ENCODE measurements at places on chromosomes 12 and 14.

DNA sequence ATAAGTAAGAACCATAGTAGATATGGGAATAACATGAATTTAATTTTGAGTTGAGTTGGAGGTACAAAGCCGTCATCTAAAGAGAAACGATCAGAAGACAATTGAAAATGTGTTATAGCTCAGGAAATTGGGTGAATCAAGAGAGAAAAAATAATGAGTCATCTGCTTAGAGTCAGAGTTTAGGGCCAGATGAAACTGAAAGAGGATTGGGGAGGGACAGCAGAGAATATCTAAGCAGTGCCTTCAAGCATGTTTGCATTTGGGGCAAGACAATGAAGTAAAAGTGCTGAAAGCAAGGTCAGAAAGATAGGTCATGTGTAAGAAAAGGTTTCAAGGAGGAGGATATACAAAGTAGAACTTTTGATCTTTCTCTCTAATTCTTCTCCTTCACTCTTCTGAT, 49.4 kb downstream of the SLC15A5 start:
- no peak for DNase-seq

DNA sequence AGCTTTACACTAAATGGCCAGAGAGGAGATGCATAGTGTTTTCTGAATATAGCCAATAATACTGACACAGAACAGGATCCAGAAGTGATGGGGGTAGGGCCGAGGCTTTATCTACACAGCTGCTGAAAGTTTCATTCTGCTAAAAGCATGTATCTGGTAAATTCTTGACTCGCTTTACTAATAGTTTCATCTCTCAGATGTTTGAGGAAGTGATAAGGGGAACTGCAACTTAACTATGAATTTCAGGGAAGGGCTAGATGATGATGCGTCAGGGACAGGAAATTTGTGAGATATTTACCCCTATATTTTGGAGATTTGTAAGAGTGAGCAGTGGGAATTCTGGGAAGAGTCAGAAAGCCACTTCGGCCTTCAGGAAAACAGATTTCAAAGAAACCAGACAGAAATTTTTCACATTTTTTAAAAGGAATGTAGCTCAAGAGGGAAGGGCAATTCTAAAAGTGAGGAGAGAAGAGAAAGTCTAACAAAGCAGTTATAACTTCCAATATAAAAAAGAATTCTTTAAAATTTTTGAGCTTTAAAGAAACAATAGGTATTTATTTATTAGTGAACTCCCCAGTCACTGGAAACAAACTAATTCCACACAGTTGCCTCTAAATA, 243.1 kb downstream of the BCAT1 start:
- DNase-seq: no peak

DNA sequence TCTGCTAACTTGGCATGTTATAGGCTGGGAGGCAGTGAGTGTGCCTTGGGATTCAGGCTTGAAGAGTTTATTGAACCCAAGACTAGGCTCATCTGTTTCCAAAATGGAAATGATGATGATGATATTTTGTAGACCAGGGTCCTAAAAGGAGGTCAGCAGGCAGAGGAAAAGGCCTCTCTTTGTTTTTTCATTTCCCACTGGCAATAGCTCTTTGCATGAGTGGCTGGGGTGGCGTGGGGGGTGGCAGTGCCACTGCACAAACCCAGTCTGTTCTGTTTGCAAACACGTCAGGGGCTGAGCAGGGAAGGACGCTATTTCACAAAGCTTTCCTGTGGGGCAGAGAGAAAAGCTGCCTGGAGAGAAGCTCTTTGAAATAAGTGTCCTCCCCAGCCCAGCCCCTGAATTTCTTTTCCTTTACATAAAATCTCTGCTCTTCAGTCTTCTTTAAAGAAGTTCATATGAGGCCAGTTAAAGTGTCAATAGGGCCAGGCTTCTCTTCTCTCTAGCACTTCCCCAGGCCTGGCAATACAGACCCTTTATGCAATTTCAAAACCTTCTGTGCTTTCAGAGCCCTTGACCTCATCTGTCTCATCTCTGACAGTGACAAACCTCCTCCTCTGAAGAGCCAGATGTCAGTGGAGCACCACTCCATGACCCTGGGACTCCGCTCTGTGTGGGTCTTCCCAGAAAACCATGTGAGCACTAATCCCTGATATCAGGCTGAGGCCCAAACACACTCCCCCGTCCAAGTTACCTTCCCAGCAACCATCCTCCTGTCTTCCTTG, 72.8 kb downstream of the ZNF664 start:
- no peak for DNase-seq

GRCh38 chr14:58813745-58814144, 176.0 kb downstream of the DACT1 start:
- DNase-seq: no peak

DNA sequence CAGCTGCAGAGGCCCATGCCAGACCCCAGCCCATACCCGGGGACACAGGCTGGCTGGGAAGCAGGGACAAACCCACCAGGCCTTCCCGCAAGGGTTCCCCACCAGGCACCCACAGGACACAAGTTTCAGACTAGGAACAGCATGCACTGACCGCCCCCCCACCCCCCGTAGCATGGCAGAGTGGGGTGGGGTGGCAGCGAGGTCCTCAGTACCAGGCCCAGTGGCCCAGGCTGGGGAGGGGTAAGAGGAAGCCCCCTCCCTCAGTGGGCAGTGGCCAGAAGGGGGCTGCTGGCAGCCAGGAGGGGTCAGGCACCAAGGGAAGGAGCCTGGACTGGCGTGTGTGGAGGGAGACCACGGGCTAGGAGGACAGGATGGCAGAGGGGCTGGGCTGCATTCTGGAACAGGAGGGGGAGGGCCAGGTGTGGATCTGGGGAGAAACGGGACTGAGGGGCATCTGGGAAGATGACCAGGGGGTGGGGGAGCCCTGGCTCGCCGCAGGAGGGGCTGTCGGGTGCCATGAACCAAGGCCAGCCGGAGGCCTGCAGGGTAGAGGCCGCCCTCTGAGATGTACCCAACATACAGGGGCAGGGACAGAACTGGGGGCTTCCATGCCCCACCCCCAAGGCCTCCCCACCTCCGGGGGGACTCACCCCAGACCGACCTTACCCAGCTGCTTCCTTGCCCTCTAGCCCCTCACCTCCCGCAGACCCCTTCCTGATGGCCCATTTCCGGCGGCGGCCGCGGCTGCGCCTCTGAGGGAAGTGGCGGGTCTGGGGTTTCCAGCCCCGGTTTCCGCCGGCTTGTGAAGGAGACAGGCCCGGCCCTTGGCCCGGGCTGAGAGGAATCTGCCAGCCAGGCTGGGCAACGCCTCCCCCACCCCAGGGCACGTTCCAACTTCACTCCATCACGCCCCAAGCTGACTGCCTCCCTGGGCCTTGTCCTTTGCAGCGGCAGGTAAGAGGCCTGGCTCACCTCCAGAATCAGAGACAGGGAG, 5.6 kb upstream of the JAG2 start:
- DNase-seq: no peak

- no peak for DNase-seq
These were observed 198.1 kb upstream of the DIO3 start for GRCh38 chr14:101363261-101363555.

GRCh38 chr12:52321418-52321817, 220 bp upstream of the KRT83 start:
- no peak for DNase-seq

- DNase-seq: no peak
These were observed 96.0 kb upstream of the WSCD2 start for GRCh38 chr12:108033090-108033489.

DNA sequence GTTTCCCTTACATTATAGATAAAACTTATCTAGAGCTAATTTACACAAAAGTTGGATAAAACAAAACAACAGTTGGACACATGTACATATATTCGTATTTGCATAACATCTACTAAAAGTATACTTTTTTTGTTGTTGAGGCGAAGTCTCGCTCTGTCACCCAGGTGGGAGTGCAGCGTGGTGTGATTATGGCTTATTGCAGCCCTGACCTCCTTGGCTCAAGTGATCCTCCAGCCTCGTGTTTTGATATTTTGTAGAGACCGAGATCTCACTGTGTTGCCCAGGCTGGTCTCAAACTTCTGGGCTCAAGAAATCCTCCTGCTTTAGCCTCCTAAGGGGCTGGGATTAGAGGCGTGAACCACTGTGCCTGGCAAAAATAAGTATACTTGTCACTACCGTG, 9.4 kb downstream of the SYNE2 start:
- DNase-seq: no peak

DNA sequence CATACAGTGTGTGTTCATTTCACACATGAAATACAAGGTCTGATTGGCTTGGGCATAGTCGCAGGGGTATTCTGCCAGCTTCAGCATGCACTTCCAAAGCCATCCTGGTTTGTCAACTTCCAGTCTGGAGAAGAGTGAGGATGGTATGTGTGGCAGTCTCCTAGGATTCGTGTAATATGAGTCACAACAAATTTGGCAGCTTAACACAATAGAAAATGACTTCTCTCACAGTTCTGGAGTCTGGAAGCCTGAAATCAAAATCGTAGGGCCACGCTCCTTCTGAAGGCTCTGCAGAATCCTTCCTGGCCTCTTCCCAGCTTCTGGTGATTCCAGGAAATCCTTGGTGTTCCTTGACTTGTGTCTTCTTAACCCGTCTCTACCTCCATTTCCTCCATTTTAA, 167.5 kb downstream of the PPM1H start:
- DNase-seq: peak; percentile 79

- DNase-seq: no peak
These were observed 124.2 kb downstream of the DENND5B start for GRCh38 chr12:31466768-31467167.

- DNase-seq: no peak
These were observed 29.3 kb upstream of the EAPP start for GRCh38 chr14:34568803-34569202.

- DNase-seq: no peak
These were observed 6.6 kb downstream of the PLEKHG6 start for GRCh38 chr12:6316921-6317692.
